ENCODE measurements at places on chromosomes 4 and X.

- H3K36me3 ChIP-seq: no peaks in the 10 kb centered on the region
- peaks cover 13% of the 10 kb centered on the region for H3K27me3 ChIP-seq
- H3K4me1 ChIP-seq: peaks cover 2% of the 10 kb centered on the region
Observed at GRCh38 chr4:176791591-176792325, 964 bp downstream of the VEGFC start.

DNA sequence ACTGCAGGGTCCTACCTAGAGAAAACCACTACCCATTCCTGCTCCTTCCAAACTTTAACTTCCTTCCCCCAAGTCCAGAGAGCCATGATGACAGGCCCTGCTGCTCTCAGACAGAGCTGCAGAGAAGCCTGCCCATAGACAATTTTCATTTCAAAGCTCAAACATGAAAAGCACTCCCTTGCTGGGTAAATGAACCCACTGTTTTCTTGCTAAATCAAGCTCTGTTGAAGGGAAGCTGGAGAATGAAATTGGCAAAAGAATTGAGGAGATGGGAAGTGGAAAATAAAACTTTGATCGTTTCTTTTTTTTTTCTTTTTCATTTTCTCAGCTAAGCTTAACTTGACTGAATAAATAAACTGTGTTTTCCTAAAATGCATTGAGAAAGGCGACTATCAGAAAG lies 331.1 kb upstream of the CPEB2 start:
- H3K27me3 ChIP-seq: peaks cover 2% of the 10 kb centered on the region
- no peak overlapping the region for H3K27ac ChIP-seq
- no peaks in the 10 kb centered on the region for H3K4me1 ChIP-seq
- H3K36me3 ChIP-seq: no peaks in the 10 kb centered on the region
- no peak overlapping the region for H3K4me3 ChIP-seq

DNA sequence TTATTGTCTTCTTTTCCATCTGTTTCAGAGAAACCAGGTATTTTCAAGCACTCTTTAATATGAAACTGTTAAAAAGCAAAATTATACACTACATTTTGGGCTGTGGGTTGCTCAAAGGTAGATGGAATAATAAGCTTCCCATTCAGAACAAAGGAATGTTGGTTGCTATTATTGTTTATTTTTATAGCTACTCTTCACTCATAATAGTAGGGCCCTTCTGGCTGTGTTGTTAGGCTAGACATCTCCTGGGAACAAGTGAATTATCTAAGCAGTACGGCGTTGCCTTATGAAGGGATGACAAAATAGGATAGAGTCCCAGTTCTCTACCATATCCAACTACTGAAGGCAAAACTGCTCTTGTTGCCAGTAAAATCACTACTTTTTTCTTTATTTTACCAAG lies 34.2 kb downstream of the TENM3 start:
- H3K4me3 ChIP-seq: no peak overlapping the region
- H3K36me3 ChIP-seq: no peaks in the 10 kb centered on the region
- DNase-seq: no peak
- H3K4me1 ChIP-seq: no peaks in the 10 kb centered on the region
- no peak overlapping the region for H3K27ac ChIP-seq
- H3K27me3 ChIP-seq: no peaks in the 10 kb centered on the region

DNA sequence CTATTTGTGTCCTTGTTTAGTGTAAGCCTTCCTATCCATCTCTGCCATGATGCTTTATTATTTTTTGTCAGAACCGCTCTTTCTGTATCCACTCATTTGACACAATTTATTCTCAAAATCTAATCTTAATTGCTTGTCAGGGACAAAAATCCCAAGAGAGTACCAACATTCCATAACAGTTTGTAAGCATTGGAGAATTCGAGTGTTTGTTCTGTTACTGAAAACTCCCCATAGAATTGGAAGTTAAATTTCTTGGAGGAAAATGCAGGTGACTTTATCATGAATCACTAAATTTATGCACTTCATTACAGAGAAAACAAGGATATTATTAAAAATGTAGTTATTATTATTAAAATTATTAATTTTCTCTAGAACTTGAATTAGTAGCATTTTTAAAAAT lies 1986.1 kb downstream of the ARAP2 start:
- no peak overlapping the region for H3K27ac ChIP-seq
- no peaks in the 10 kb centered on the region for H3K27me3 ChIP-seq
- DNase-seq: no peak
- no peak overlapping the region for H3K4me3 ChIP-seq
